H4 (cell line): ENCODE measurements at places on chromosomes 1 and 21. TPM values are rescaled to one million over a fixed set of nuclear protein-coding genes. Genes with fewer than 3 reads are reported as not detected.

The PLA2G4A gene
- 17.7 and 24.2 TPM in 2 replicates for total RNA-seq

The VCAM1 gene
- 38.4 and 54.9 TPM in 2 replicates for total RNA-seq

The FABP3 gene
- total RNA-seq, result not detected in 2 replicates

The FHAD1 gene
- total RNA-seq, result 0.17 TPM in 1 of 2 replicates, not detected in the other

The CYP4A22 gene
- not detected in 2 replicates for total RNA-seq

GRCh38 chr1:185936641-185937040 lies 202.4 kb downstream of the HMCN1 start:
- DNase-seq, result no peak

GRCh38 chr1:236720206-236720605 lies 33.9 kb downstream of the ACTN2 start:
- no peak for DNase-seq

- DNase-seq, result no peak
These were observed 2.1 kb upstream of the TDRD5 start for GRCh38 chr1:179589509-179589908.

DNA sequence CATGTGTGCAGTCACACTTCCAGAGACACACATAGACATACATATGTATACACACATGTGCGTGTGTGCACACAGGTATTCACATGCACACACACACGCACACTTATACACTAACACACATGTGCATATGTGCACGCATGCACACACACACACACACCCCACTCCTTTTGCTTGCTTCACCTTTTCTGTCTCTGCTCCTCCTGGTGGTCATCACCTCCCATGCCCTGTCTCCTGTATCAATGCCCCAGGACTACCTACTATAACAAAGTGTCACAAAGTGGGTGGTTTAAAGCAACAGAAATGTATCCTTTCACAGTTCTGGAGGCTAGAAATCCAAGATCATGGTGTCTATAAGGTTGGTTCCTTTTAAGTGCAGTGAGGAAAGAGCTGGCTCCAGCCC lies 27.4 kb downstream of the ETS2 start:
- no peak for DNase-seq

GRCh38 chr1:221084681-221085080 lies 205.4 kb downstream of the HLX start:
- DNase-seq, result no peak

DNA sequence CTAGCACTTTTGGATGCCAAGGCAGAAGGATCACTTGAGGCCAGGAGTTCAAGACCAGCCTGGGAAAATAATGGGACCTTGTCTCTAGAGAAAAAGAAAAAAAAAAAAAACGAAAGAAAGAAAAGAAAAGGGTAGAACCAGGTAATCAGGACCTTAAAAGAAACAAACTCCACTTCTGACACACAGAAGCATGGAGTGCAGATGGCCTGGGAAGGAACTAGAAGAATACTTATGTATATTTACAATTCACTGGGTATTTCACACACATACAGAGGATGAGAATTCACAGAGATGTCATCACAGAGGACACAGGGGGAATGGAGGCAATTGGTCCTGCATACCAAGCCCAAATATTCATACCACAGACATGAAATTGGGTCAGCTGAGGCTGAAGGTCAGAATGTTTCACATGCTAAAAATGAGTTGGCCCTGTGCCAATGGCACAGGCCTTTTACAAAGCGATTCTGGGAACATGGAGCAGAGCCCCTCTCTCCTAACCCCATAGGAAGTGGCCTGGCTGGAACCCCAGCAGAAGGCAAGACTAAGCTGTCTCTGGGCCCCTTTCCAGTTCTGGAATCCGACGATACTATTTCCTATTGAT lies 4.4 kb downstream of the B4GALT3 start:
- no peak for DNase-seq

- no peak for DNase-seq
These were observed 61.4 kb upstream of the TNFSF18 start for GRCh38 chr1:173112129-173112528.
